ENCODE measurements at places on chromosomes 16 and 17.

DNA sequence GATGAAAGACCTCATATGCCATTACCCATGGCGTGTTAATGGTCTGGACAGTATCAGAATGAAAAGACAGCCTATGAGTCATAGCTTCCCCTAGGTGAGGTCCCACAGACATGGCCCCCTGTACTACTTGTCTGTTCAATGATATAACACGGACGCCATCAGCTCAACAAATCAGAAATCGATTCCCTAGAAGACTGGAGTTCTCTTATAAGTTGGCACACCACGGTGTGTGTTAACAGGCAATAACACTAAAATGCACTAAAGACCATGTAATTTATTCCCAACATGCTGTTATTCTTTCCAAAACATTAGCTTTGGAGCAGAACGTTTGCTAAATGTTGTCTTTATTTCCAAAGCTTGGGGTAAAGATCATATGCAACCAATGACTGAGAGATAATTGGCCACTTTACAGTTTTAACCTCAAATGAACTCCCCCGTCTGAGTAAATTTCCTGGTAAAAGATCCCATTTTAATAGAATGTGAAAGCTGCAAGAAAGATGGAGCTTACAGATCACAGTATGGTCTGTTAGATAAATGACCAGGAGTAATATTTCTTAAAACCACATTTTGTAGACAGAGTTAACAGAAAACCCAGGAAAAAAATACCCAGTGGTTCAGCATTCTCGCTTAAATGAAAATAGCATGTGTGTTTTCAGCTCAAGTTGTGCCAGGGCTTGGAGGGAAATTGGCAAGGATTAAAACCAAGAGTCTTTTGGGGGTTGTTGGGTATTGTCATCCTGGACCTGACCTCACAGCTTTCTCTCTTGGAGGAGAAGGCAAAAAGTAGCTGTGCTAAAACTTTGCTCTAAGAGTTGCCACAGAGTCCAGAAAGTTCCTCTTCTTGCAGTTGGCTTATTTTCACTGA lies 65.9 kb downstream of the PCTP start:
- DNase-seq = no peak

- DNase-seq = no peak
Measured at GRCh38 chr16:74699666-74700065, 996 bp downstream of the MLKL start.

DNA sequence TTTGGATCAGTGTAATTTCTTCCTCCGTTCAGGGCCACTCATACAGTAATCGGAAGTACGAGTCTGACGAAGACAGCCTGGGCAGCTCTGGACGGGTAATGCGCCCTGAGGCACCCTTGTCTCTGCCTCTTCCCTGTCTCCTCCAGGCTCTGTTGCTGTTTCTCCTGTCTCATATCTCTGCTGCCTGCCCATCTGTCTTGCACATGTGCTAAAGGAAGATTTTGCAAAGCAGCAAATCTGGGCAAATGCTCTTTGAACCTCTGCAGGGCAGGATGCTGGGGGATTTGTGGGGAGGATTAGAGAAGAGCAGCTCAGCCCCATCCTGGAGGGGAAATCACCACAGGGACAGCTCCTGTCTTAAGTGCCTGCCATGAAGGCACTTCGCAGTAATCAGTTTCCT lies 32.4 kb upstream of the POLR3E start:
- no peak for DNase-seq

DNA sequence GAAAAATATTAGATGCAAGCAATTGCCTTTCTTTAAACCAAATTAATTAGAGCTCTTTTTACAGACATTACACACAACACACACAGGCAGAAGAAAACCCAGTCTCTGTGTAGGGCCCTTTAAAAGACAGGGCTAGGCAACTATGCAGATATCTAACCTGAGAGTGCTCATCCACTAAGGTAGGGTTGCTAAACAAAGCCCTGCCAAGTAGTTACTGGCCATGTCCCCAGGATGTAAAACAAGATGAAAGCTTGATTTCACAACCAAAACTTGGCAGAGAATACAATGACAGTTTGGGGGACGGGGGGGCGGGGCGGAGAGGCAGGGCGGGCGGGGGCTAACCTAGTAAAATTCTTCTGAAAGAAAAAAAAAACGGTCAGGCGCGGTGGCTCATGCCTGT lies 669.0 kb upstream of the CA10 start:
- no peak for DNase-seq
